ENCODE measurements at places on chromosomes 4 and X. TPM values are rescaled to one million over a fixed set of nuclear protein-coding genes. Genes with fewer than 3 reads are reported as not detected.

Gene JCHAIN
- 12.3 TPM for total RNA-seq

Gene MAGED4B
- 47.9 TPM for total RNA-seq

Gene MAGEB2
- not detected for total RNA-seq

DNA sequence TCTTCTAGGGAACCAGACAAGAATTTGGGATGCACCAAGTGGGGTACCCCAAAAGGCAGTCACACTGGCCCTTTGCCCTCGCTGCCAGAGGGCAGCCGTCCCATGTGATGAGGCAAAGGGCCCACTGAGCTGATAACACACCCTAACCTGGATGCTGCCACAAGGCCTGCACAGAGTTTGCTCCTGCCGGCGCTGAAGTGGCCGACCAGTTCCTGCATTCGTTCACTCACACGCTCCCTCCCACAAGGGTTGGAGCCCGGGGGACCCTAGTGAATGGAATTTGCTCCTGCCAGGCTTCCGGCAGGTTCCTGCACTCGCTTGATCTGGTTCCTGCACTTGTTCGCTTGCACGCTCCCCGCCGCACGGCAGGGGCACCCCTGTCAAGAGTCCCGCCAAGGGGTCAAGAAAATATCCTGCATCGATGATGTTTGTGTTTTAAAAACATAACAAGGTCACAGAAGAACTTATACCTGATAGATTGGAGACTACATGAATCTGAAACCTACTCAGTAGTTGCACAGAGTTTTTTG is 296.4 kb upstream of the VCX start:
- no peak for DNase-seq

DNA sequence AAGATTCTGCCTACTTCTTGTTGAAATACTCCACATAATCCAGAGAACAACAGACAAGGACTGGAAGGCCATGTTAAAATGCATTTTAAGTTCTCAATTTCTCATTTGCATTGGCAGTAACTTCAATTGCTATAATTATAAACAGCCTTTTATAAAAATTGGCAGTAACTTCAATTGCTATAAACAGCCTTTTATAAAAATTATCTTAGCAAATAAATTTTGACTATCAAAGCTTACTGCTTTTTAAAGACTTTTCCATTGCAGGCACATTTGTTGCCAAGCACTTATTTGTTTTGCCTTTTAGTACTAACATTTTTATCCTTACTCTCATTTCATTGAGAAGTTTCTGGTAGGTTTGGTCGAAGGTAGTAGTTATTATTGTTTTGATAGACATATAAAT is 17.8 kb downstream of the SCFD2 start:
- DNase-seq: no peak

Data from mucosa of gallbladder (tissue), 1 donor.